Testis (tissue), 5 donors: ENCODE measurements at places on chromosomes 2 and 18.

DNA sequence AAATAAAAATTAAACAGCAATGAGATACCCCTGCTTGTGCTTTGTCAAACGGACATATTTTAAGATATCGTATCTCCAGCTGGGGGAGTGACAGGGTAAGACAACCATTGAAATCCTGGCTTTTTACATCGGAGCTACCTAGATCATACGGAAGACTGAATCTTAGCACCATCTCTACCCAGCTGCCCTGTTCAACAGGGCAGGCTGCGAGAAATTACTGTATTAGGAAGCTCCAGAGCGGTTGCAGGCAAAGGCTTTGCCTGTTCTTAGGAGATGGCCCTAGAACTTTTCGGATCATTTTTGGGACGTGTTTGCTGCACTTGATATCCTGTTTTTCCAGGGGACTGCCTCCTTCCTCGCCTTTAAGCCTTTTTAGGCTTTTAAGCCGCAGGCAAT lies 2.0 kb upstream of the PRKCE start:
- DNase-seq = peak; percentile 31

- DNase-seq = no peak
These were observed 6.6 kb downstream of the NMUR1 start for GRCh38 chr2:231523451-231524285.

GRCh38 chr2:120992791-120993555 lies 257.3 kb downstream of the GLI2 start:
- DNase-seq = no peak

GRCh38 chr2:205883965-205884364 lies 201.7 kb downstream of the NRP2 start:
- no peak for DNase-seq

DNA sequence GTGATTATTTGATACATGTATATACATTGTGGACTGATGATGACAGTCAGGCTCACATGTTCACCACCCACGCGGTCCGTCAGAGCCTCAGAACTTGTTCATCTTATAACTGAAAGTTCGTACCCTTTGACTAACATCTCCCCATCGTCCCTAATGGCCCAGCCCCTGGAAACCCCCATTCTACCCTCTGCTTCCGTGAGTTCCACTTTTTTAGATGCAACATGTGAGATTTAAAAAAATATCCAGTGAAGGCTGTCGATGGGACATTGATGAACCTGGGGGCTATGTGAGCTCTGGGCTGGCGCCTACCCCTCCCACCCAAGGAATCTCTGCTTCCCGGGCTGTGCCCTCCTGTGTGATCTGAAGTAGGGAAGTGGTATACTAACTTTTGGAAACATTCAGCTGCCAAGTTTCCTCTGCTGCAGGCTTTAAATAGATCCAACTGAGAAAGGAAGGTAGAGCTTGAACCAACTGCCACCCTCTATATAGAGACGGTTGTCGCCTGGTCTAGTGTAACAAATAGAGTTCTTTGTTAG lies 163.8 kb downstream of the FAM210A start:
- no peak for DNase-seq

GRCh38 chr2:66890166-66890742 lies 455.3 kb downstream of the MEIS1 start:
- DNase-seq = no peak

DNA sequence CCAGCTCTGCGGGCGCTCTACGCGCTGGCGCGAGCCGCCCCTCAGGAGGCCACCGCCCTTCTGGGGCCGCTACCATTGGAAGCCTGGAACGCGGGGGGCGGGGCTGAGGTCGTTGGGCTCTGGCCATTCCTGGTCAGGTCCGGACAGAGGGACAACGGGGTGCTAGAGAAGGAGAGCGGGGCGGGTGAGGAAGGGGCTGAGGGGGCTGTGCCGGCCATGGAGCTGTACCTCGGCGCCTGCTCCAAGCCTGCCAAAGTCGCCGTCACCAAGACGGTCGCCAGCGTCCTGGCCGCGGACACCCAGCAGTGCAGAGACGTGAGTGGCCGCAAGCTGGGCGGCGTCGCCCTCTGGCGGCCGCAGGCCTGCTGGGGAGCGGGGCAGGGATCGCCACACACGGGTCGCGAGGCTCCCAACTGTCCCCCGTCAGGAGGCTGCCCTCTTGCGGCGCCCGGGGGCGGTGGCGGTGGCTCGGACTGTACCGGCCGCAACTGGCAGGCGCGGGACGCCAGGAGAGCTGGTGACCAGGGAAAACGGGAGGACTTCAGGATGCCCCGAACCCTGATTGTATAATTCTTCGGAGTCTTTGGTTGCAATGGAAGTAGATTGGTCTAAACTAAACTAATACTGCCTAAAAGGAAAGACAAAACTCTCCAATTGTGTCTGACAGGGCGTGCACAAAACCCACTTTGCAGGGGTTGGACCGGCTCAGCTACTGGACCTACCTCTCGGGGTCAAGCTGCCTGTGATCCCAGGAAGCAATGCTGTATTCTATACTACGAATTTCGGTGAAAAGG lies at the start of gene FSIP2:
Gene FSIP2, plus strand, starts transcription at position 126 of the 794 bp plus-strand sequence. Its CDS starts 91 bp downstream, at position 217.
- peak; percentile 87 for DNase-seq

GRCh38 chr2:234974501-234975385 lies 22.9 kb downstream of the SH3BP4 start:
- DNase-seq = peak; percentile 60

DNA sequence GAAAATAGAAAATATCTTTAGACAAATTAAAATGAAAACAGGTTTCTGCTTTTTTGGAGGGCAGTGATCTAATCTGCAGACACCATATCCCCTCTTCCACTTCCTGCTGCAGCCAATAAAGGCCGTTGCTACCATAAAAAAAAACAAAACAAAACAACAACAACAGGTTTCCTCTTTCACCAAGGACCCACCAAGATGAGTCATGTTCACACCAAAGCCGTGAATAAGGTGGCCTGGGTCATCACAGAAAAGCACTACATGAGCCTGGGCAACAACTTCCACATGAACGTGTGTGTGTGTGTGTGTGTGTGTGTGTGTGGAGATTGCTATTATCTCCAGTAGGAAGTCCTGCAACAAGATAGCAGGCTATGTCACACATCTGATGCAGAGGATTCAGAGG lies 24.8 kb upstream of the TFCP2L1 start:
- no peak for DNase-seq

- no peak for DNase-seq
These were observed 19.1 kb downstream of the CHRNA1 start for GRCh38 chr2:174745142-174745541.

- no peak for DNase-seq
These were observed 2114.1 kb upstream of the PIK3C3 start for GRCh38 chr18:39840856-39841481.

GRCh38 chr18:23648456-23648855 lies 14.3 kb downstream of the ANKRD29 start:
- DNase-seq = no peak

DNA sequence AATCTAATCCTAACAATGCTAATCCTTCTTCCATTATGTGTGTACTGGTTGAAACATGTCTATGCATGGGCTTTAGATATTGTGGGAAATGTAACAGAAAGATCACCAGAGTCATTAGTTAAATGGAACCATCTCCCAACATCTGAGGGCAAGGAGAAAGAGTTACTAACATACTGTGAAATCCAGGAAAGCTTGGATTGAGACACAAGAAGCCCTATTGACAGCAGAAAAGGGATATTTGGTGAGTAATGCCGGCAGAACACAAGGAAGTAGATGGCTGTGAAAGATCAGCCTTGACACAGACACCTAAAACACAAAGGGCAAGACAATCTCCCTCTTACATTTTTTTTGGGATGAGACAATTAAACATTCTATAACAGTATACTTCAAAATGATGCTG lies 28.5 kb upstream of the LAMA1 start:
- DNase-seq = no peak

- DNase-seq = no peak
These were observed 194.7 kb upstream of the TFPI start for GRCh38 chr2:187748958-187749357.

GRCh38 chr2:203789618-203790017 lies 78.0 kb upstream of the CTLA4 start:
- no peak for DNase-seq

DNA sequence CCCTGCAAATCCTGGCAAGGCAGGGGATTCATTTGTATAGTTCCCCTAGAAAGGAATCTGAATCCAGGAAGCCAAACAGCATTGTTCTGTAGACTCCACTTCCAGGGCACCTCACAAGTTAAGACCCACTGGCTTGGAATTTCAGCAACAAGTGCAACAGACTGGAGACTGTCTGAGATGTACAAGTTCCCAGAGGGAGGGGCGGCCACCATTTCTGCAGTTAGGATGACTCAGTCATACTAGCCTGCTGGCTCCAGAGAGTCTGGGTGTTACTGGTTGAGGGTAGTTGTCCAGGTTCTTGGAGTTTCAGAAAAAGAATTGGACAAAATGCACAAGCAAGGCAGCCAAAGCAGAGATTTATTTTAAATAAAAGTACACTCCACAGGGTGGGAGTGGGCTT lies 384.2 kb downstream of the DSC3 start:
- no peak for DNase-seq

- DNase-seq = no peak
These were observed 32.7 kb downstream of the COX7A2L start for GRCh38 chr2:42328148-42328833.

DNA sequence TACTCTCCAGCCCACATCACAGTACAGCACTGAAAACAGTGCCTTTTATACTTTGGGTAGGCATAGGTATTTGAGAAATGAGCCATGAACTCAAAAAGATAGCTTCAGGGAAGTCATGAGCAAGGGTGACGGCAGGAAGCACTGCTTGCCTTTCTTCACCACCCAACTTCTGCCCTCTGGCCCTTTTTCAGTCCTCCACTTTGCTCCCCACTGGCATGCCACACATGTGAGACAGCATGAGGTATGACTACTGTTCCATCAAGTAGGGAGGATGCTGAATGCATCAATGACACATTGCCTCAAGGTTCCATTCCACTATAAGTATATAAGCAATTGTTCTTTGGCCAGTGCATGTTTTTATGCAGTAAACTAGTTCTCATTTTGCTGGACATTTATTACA lies 373.0 kb downstream of the NRXN1 start:
- no peak for DNase-seq

- DNase-seq = no peak
These were observed 8.1 kb upstream of the WIPF1 start for GRCh38 chr2:174605687-174606086.

GRCh38 chr18:10122988-10123950 lies 209.5 kb downstream of the VAPA start:
- no peak for DNase-seq

GRCh38 chr2:55120634-55121359 lies 70.5 kb upstream of the RTN4 start:
- peak; percentile 66 for DNase-seq

GRCh38 chr18:36527051-36527450 lies 229.5 kb downstream of the FHOD3 start:
- no peak for DNase-seq

DNA sequence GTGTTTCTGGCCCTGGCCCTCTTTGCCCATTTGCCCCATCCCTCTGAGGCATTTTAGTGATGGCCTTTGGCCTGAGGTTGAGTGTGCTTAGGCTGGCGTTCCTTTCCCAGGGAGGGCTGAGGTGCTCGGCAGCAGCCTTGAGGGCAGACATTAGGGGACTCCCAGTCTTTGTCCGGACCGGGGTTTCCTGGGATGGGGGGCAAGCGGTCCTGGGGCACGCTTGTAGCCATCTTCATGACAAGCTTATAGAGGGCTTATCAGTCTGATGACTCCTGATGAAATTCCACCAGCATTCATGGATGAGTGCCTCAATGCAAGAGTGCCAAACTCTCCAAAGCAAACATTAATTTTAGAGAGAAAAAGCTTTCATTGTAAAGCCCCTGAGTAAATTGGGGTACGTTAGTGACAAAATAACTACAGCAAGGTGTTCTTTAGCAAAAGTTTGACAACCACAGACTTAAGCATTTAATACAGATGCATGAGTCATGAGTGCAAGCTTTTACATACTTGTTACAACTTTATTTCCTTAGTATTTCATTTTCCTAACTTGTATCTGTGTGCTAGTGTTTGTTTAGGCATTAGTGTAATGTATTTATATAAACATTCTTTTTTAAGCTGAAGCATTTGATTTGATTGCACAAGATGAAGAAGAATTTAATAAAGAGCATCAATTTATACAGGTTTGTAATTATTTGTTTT lies 45.6 kb downstream of the CEP192 start:
- DNase-seq = no peak

DNA sequence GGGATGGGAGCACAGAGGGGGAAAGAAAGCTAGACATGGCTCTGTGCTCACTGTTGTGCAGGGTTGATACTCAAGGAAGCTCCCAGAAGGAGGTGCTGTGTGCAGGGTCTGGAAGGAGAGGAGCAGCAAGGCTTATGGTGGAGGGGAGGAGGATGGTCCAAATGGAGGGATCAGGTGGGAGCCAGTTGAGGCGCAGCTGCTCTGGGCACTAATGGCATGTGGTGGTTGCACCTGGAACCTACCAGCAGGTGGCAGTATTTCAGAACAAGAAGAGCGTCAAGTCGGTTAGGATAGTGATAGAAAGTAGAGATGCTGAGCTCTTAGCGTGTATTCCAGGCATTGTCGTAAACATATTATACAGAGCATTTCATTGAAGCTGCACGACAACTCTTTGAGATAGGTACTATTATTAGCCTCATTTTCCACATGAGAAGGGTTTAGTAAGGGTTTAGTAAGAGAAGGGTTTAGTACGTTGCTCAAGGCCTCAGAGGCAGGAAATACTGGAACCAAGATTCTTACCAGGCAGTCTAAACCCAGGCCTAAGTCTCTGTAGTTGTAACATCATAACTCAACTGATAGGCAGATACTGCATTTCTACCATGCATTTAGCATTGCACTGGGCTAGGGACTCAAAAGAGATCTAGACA lies 223.7 kb downstream of the CYP26B1 start:
- peak; percentile 80 for DNase-seq
